Activated CD4-positive, alpha-beta T cell treated with anti-CD3 and anti-CD28 coated beads, Interleukin-10, Interleukin-2, amounts not matched to agents 100 ng/mL and 50 ng/mL, durations not matched to agents 16 hours and 8 hours (primary cell): ENCODE measurements at places on chromosomes 5 and 9.

DNA sequence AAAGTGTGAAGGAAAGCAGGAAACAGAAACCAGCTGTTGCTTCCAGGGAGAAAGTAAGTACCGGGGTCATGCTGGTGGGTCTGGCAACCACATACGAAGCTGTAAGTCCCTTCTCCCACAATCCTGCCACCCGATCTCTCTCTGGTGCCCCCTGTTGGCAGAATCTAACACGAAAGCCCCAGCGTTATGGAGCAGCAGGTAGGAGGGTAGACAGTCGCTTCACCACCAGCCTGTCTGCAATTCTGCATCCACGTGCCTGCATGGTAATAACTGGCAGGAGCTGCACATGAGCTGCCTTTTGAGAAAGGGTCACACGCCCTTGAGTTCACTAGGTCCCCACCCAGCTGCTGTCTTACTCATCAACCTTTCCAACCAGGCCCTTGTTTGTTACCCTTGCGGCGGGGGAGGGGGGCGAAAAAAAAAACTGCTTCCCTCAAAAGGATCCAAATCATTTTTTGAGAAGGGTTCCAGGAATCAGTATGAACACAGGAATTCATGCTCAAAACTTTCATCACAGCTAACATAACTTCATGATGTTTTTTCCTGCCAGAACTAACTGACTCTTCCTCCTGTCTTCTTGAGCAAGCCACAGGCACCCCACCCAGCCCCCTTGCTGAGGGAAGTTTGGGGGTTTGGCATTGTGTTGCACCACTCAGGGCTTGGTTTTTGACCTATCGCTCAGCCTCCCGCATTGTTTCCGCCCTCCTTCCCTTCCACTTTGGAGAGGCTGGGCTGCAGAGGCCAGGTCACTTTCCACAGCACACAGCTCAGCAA, 19.6 kb upstream of the TMEM252 start:
- DNase-seq = peak; percentile 63

GRCh38 chr5:60036192-60036938, 142.8 kb upstream of the PDE4D start:
- no peak for DNase-seq

DNA sequence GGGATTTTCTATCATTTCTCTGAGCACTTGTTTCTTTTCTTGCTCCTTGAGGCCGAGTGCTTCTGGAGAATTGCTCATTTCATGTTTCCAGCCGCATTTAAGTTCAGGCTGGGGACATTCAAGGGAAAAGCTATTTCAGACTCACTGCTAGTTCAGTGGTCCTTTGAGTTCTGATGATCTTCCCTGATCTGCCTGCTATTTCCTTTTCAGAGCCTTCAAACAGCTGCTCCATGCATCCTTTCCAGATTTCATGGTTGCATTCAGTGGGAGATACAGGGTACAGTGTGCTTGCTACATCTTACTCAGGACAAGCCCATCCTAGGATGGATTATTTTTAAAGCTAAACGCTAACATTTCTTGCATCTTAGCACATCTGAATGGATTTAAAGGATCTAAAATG, 14.7 kb downstream of the NDUFS4 start:
- no peak for DNase-seq

DNA sequence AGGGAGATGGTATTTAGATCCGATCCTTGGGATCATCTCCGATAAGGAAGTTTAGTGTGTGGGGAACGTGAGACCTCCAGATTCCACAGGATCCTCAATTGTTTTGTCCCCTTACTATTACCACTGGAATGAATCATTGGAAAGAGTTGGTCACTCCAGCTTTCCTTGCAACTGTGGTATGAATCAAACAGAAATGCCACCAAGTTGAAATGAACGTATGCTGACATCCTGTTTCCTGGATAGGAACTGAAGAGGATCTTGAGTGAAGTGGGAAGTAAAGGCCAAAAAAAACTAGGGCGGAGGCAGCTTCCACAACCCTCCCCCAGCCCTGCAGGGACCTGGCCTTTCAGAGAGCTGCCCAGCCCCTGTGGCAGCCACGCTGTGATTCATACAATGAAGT, 23.9 kb downstream of the IRX1 start:
- DNase-seq = no peak

GRCh38 chr9:88344013-88344412, 44.2 kb upstream of the SPIN1 start:
- DNase-seq = no peak

GRCh38 chr9:7370381-7370780, 429.2 kb downstream of the DMAC1 start:
- DNase-seq = no peak

DNA sequence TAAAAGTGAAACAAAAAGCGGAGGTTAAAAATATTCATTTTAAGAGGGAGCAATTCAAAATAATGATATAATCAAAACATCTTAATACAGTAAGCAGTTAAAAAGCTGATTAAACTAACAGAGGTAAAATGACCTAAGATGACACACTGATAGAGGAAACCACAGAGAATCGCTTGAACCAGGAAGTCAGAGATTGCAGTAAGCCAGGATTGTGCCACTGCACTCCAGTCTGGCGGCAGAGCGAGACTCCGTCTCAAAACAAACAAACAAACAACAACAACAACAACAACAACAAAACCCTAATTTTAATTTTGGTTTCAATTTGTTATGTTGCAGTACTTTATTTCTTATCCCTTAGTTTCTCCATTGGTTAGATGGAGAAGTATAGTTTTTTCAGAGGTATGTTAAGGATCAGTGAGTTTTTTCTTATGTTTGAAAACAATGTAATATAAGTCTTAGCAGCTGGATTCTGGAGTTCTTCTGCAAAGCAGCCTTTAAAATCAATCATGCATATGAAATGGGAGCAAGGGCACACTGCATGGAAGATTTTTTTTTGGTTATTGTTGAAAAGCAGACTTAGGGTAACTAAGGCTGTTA, 58.5 kb downstream of the MLANA start:
- peak; percentile 63 for DNase-seq

- no peak for DNase-seq
These were observed 36.5 kb downstream of the ARHGEF37 start for GRCh38 chr5:149617760-149618306.
